Stromal cell of bone marrow (primary cell): ENCODE measurements at places on chromosomes 12 and 14.

- no peak for DNase-seq
Observed at GRCh38 chr12:128399253-128399652, 132.3 kb downstream of the TMEM132C start.

DNA sequence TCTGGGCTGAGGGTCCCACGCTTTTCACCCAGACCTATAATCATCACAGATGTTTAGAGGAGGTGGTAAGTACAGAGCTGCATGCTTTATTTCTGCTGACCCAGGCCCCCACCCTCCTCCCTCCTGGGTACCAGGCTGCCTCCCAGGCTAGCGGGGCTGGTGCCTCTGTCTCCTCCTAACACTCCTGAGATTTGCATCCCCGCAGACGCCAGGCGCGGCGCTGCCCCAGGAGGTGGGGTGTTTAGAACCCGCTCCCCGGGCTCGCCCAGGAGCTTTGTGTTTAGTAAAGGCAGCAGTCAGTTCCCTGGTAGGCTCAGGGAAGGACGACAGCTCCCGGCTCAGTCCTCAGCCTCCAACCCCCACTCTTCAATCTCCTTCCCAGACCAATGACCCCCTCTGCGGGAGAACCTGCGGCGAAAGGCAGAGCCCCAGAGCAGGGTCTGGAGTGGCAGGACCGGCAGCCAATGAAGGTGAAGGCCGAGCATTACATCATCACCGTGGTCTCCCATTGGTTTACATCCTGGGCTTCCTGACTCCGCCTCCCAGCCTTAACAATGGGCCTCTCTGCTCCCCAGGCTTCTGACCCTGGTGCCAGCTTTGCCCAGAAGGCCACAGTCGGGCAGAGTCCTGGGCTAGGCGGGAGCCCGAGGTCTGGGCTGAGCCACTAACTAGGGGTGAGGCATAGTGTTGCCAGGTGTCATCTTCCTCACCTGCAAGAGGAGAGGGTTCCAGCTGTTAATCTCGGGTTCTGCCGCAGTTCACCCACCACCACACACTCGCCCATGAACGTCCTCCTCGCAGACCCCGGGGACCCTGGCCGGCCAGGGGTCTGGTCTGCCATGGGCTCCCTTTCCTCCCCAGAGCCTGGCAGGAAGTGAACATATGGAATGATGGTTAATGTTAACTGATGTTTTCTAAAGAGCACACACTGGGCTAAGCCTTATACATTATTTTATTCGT lies 57.5 kb downstream of the CALM1 start:
- peak; percentile 33 for DNase-seq

DNA sequence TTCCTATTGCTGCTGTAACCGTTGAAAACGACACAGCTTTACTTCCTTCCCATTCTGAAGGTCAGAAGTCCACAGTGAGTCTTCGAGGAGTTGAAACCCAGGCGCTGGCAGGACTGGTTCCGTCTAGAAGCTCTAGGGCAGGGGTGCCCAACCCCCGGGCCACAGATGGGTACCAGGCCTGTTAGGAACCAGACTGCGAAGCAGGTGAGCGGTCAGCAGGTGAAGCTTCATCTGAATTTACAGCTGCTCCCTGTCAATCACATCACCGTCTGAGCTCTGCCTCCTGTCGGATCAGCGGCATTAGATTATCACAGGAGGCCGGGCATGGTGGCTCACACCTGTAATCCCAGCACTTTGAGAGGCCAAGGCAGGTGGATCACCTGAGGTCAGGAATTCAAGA lies 12.6 kb upstream of the SFSWAP start:
- no peak for DNase-seq

- DNase-seq, result no peak
Observed at GRCh38 chr14:86279405-86279804, 749.5 kb downstream of the FLRT2 start.

GRCh38 chr12:81558031-81558430 lies 201.1 kb downstream of the PPFIA2 start:
- DNase-seq, result peak; percentile 43

DNA sequence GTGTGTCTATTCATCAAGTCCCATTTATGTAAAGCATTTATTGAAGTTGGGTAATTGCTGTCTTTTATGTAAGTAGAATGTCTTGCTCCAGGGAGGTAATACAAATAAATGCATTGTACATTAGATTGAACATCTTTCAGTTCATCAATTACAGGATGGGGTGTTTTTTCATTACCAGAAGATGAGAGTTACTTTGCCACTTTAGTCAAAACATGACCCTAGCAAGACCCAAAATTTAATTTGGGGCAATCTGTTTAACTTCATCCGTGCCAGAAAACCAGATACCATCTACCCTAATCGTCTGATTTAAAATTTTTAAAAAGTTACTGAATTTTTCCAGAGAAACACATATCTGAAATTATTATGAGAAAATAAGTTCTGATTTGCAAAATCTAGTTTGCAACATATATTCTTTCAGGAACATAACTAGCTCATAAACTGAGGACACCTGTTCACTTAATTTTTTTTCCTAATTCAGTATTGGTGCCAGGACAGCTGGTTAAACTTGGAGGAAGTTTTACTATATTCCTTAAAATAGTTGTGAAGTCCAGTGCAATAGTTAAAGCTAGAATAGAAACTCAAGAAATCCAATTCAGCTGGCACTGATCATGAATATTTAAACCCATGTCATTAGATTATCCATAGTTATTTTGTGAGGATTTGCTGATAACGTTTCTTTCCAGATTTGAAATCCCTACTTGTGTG lies 114.5 kb downstream of the SRGAP1 start:
- DNase-seq, result no peak

DNA sequence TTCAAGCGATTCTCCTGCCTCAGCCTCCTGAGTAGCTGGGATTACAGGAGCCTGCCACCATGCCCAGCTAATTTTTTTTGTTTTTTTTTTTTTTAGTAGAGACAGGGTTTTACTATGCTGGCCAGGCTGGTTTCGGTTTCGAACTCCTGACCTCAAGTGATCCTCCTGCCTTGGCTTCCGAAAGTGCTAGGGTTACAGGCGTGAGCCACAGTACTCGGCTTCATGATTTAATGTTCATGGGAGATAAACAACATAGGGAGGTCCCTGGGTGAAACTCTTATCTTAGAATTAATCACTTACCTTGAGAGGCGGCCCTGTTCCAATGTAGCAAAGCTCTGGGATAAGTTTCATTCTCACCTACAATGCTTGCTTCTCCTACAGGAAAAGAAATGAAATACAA lies 48.3 kb downstream of the SEL1L start:
- no peak for DNase-seq

- peak; percentile 61 for DNase-seq
Observed at GRCh38 chr14:69539631-69540410, 34.9 kb downstream of the CCDC177 start.

DNA sequence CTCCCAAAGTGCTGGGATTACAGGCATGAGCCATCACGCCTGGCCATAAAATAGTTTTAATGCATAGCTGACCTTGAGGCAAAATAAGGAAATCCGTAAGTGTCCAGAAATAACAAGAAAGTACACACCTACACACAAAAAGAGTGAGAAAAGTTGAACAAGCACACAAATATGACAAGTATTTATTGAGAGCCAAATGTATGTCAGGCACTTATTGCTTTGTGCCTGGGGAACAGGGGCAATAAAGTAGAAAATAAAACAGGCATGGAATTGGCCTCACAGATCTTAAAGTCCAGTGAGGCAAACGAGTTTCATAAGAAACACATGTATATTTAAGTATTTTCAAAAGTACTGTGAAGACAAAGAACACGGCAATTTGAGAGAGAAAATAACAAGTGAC lies 103.7 kb downstream of the ERGIC2 start:
- no peak for DNase-seq

- DNase-seq, result no peak
Observed at GRCh38 chr12:122304924-122305323, 38.6 kb upstream of the VPS33A start.
